Omental fat pad (tissue), 4 donors: ENCODE measurements at places on chromosomes 2 and 18.

- no peak for DNase-seq
Measured at GRCh38 chr2:25972049-25972823, 10.1 kb downstream of the KIF3C start.

- DNase-seq, result no peak
Measured at GRCh38 chr2:224838335-224838734, 122.2 kb upstream of the CCDC195 start.

GRCh38 chr2:207848545-207848928 lies 78.8 kb upstream of the FZD5 start:
- DNase-seq, result no peak

DNA sequence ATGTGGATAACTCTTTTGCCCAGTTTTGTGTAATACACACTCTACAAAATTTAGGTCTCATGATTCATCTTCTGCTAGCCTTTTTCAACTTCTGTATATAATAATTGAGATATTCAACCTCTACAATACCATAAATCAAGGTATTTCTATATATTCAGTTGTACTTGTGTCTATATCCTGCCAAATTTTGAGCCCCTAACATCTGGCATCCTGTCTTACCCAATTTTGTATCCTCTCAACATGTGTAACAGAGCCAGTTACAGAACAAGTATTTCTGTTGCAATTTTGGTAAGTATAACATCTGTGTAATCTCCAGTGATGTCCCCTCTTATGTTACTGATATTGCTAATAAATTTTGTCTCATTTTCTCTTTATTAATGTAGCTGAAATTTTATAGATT lies 145.8 kb downstream of the TRIB2 start:
- DNase-seq, result no peak

DNA sequence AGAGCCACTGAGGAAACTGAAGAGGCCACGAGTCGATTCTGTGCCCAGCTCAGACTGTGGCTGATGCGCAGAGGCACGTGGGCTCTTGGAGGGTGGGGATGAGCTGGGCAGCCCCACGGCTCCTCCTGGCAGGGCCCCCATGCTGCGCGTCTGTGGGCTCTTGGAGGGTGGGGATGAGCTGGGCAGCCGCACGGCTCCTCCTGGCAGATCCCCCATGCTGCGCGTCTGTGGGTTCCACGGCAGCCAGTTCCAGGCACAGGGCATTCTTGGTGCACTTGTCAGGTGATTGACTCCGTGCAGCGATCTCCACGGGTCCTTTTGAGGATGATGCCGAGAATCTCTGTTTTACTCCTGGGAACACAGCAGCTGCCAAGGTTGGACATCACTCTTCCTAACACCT lies 138.1 kb upstream of the ZNF236 start:
- no peak for DNase-seq

- peak; percentile 29 for DNase-seq
Measured at GRCh38 chr2:182359990-182360662, 66.7 kb downstream of the PDE1A start.

DNA sequence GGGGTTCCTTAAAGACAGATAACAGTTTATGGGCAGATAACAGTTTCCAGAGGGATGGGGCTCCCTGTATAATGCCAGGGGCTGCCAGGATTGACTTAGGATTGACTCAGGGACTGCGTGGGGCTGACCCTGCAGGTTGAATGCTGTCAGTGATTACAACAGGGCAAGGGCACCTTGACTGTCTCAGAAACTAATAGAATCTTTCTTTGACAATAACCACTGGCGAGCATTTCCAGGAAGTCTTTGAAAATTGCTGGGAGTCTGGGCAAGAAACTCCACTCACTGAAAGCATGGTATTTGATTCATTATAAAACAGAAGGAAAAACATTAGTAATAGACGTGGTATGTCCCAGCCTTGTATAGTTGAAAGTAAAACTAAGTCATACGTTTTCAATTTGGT lies 101.0 kb downstream of the GPD2 start:
- no peak for DNase-seq

DNA sequence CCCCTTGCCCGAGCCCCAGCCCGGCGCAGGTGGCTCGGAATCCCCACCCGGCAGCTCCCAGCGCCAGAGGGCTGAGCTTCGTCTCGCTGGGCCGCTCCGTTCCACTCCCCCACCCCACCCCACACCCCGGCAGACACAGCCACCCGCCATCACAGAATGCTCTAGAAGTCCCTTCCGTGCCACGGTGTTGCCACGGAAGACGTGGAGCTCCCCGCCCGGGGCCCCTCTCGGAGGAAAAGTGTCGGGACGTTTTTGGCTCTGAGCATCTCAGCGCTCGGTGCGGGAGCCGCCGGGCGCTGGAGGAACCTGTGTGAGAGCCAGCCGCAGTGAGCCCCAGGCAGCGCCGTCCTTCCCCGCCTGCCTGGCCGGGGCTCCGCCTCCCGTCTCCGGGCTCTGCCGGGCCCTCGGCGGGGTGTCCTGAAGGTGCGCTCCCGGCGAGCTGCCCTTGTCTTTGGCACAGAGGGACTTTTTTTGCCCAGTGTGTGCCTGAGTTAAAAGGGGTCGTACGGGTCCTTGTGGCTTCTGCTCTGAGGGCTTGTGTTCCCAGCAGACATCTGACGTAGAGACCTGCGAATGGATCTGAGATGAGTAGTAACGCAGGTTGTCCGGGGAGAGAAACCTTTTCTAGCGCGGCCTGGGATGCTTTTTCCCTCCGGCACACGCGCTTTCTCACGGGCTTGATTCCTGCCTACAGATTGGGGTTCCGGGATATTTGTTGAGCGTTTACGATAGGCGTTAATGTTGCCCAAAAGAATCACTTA lies 1.8 kb downstream of the ZCCHC2 start:
- no peak for DNase-seq

- DNase-seq, result no peak
Measured at GRCh38 chr18:23532848-23533247, 29.5 kb downstream of the RMC1 start.

GRCh38 chr2:95057535-95058370 lies 32.2 kb downstream of the MAL start:
- no peak for DNase-seq

- no peak for DNase-seq
Measured at GRCh38 chr2:159516241-159516758, 100.0 kb downstream of the BAZ2B start.

GRCh38 chr2:641164-641871 lies 35.9 kb downstream of the TMEM18 start:
- no peak for DNase-seq

GRCh38 chr2:240349133-240350005 lies 86.1 kb upstream of the GPC1 start:
- no peak for DNase-seq

GRCh38 chr2:200741468-200742202 lies 70.1 kb upstream of the BZW1 start:
- DNase-seq, result no peak

GRCh38 chr18:80210312-80211083 lies 36.8 kb downstream of the PARD6G start:
- no peak for DNase-seq

DNA sequence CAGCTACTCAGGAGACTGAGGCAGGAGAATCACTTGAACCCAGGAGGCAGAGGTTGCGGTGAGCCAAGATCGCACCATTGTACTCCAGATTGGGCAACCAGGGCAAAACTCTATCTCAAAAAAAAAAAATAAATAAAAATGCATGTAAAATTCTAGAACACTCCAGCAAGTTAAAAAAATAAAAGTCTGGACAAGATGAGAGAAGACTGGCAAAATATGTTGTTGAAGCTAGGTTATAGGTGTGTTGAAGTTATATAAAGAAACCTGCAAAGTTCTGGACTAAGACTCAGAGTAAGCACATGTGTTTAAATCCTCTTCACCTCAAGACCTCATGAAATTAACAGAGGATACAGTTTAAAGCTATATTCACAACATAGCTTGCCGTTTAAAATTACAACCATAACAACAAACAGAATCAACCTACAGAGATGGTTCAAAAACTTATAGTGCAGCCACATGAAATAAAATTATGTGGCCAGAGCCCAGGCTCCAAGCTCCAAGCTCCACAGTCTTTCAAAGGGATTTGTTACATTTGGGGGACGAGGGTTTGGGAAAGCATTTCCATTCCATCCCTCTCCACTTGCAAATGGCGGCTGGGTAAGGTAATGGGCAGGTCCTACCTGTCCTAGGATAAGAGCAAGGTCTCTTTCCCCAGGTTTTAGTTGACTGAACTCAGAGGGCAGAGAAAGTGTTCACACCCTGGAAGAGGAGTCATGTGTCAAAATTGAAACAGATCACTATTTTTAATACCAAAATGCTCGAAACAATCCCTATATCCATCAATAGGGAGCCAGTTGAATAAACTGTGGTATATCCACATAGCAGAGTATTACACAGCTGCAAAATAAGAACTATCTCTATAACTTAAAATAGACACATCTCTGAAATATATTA lies 59.9 kb upstream of the MYCN start:
- DNase-seq, result no peak

- DNase-seq, result no peak
Measured at GRCh38 chr2:222976521-222977061, 75.4 kb upstream of the KCNE4 start.

GRCh38 chr2:37564356-37564755 lies 107.1 kb downstream of the CDC42EP3 start:
- no peak for DNase-seq

DNA sequence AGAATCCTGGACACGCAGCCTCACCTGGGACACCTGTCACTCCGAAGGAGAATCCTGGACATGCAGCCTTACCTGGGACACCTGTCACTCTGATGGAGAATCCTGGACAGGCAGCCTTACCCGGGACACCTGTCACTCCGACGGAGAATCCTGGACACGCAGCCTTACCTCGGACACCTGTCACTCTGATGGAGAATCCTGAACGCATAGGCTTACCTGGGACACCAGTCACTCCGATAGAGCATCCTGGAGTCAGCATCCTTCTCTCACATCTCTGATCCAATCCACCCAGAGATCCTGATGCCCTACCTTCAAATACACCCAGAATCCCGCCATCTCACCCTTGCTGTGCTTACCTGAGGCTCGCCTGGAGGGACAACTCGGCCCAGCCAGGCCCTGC lies 154.9 kb downstream of the NDUFA10 start:
- DNase-seq, result no peak

DNA sequence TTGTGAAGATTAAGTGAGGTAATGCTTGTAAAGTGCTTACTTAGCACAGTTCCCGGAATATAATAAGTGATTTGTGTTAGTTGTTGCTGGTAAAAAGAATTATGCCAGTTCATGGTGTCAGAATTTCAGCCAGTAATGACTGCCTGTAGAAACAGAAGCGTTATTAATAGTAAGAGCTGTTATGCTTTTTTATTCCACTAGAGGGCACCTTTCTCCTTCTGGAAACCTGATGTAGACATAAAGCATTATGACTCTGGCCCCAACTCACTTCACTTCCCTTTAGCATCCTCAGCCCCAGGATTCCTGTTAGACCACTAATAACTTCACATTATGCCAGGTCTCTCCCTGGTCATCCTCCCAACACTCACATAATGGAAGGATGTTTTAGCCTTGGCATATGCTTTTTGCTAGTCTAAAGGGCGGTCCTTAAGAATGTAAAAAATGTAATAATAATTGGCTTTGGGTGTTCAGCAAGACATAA lies 34.9 kb downstream of the C18orf54 start:
- DNase-seq, result no peak

DNA sequence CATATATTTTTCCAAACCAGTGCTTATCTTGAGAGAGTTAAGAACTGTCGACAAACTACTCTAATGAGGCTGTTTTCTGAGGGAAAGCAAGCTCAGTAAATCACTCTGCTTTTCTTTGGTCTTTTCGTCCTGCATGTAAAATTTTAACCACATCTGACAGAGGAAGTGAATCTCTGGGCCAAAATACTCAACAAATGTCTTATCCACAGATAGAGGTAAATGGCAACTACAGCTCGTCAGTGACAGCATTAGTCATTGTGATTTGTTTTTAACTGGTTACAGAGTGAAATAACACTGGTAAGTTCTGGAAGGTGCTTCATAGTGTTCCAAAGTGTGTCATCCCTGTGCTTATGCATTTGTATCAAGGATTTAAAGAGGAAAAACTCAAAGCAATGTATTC lies 82.6 kb upstream of the SLC8A1 start:
- DNase-seq, result no peak

DNA sequence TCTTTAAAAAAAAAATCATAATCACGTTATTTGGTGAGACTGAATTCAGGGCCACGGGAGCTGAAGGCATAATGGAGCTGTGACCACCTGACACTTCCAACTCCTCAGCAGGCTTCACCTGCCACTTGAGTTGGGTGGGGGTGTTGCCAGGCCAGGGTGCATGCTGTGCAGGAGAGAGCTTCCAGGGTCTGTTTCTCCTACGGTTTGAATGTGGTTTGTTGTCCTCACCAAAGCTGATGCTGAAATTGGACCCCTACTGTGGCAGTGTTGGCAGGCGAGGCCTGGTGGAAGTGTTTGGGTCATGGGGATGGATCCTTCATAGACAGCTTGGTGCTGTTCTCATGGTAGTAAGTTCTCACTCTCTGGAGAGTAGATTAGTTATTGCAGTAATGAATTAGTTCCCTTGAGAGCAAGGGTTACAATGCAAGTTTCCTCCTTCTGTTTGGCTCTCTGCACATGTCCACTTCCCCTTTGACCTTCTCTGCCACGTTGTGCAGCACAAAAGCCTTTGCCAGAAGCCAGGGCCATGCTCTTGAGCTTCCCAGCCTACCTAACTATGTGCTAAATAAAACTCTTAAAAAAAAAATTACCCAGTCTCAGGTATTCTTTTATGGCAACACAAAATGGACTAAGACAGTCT lies 38.3 kb upstream of the ANKRD44 start:
- DNase-seq, result no peak

DNA sequence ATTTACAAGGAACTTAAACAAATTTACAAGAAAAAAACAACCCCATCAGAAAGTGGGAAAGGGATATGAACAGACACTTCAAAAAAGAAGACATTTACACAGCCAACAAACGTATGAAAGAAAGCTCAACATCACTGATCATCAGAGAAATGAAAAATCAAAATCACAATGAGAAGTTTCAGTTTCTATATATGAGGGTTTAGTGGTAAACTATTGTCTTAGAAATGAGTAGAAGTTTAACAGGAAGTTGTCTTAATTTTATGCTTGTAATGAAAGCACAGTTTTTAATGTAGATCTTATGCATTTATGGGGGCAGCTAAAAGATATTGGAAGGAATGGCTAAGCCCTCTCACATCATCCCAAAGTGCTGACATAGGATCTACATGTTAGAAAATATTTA lies 325.4 kb downstream of the ERBB4 start:
- no peak for DNase-seq

- no peak for DNase-seq
Measured at GRCh38 chr2:15251753-15252152, 309.4 kb downstream of the NBAS start.

DNA sequence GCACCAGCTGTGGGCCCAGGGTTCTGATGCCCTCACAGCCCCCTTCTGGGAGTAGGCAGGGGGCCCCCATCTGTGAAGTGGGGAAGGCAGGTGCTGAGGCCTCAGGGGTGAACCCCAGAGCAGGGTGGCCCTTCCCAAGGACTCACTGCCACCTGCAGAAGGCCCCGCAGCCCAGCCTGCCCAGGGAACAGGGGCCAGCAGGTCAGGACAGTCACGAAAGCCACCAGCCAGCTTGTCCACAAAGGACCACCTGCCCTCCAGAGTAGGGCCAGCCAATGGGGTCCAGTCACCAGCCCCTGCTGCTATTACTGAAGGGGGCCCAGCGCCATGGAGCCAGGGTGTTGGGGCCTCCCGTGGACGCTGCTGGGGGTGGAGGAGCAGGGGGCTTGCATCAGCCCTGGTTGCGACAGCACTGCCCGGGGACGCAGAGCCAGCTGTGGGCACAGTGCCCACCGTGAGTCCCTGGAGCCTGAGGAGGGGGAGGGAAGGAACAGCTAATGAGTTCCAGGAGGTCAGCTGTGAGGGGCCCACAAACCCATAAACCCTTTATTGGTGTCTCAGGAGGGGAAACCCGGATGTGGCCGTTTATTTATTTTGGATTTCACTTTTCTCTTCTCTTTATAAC lies 11.5 kb upstream of the SNED1 start:
- DNase-seq, result no peak

GRCh38 chr2:189543367-189543766 lies 37.2 kb downstream of the SLC40A1 start:
- no peak for DNase-seq
